GM12891 (cell line): ENCODE measurements at places on chromosomes 2 and 18.

DNA sequence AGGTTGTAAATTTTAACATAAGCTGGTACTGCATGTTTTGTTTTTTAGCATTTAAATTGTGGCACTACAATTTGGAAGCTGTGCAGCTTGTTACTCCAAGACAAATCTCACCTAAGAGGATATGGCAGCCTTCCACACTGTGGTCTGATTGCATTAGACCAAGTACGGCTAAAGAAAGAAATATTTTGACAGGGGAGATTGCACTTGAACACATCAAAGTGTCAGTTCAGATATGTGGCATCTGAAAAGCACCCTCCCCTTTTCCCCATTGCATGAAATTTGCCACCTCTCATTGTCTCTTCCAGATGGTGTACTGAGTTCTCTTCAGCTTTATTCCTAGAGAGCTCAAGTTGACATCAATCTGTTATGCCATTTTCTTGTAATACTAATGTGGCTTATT, 295.9 kb downstream of the ERBB4 start:
- DNase-seq: no peak

- DNase-seq: no peak
Observed at GRCh38 chr2:239621611-239622010, 220.8 kb upstream of the HDAC4 start.

- DNase-seq: no peak
Observed at GRCh38 chr2:205280596-205281236, 401.6 kb upstream of the NRP2 start.

- DNase-seq: no peak
Observed at GRCh38 chr2:12506846-12507245, 209.9 kb upstream of the TRIB2 start.

DNA sequence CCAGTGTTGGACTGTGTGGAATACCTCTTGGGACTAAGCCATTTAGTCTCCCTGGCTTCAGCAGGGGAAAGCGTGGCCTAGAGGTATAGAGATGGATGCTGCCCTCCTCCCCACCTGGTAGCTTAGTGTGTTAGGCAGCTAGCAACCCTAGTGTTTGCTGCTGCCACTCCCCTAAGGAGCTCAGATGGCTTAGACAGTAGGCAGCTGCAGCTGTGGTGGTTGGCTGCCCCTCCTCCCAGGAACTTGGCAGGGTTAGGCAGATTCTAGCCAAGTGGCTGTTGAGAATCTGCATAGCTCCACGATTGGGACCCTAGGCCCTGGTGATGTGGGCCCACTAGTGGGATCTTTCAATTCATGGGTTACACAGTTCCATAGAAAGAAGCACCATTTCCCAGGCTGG, 550.4 kb upstream of the CHAC2 start:
- no peak for DNase-seq

GRCh38 chr2:11099122-11100065, 55.9 kb upstream of the SLC66A3 start:
- DNase-seq: no peak

GRCh38 chr2:46913471-46914381, 1.9 kb downstream of the MCFD2 start:
- no peak for DNase-seq

DNA sequence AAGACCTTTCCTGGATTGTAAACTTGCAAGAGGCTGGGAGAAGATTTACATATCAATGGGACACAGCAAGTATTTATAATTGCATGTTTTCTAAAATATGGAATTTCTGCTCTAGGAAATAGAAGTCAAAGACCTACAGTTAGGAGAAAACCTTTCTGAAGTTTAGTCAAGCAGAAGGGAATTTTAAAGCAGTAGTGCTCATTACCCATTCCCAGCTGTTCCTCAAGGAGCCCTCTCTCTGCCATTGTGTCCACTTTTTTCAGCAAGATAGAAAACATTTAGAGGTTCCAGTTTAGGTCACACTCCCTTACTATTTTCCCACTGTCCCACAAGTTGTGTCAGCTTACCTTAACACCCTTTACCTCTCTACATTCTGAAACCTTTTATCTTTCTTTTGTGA, 584.0 kb upstream of the CHAC2 start:
- no peak for DNase-seq

DNA sequence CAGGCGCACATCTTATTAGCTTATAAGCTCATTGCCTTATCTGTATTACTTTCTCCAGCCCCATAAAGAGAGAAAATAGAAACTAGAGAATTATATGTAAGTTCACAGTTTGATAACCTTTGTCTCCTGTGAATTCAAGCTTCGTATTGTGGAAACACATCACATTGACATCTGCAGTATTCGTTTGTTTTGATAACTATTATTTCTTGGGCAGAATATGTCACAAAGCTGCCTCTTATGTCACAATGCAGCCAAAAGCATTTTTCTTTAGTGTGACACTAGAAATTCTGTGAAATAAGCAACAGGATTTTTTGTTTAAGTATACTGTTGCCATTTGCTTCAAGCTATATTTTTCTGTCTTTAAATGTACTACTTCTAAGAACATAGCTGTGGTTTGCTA, 221.5 kb downstream of the DOK6 start:
- no peak for DNase-seq

DNA sequence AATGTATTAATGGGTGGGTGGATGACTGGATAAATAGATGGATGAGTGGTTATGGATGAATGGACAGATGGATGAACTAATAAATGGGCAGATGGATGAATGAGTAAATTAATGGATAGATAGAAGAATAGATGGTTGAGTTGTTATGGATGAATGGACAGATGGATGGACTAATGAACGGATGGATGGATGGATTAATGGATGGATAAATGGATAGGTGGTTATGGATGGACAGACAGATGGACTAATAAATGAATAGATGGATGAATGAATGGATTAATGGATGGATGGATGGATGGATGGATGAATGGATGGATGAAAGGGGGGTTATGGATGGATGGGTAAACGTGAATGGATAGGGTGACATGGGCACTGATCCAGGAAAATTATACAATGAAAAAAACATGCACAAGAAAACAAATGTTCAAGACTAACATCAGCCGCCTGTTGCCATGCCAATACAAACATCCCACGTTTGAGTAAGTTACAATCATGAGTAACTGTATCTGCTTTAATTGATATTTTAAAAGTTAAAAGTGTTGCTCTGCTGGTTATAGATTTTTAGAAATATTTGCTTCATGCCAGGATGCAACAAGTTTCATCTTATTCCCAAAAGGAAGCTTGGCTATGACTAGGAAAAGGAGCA, 20.8 kb downstream of the PXDN start:
- no peak for DNase-seq

GRCh38 chr2:127083819-127084503, 23.0 kb downstream of the BIN1 start:
- no peak for DNase-seq

GRCh38 chr2:200406379-200406778, 99.9 kb downstream of the SPATS2L start:
- no peak for DNase-seq

DNA sequence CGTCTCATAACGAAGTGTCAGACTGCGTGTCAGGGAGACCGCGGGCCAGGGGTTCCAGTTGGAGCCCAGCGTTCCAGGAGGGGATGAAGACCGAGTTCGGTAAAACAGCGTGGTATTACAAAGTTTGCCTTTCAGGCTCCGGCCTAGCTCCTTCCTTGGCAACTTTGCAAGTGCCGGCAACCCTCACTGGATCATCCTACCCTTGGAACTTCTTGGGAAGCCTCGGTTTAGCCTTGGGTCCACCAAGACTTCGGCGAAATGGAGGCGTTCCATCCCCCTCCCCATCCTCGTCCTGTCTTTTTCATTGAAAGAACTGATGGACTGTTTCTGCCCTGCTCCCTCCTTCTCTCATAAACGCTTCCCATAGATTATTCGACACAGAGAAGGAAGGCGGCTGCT, 10.4 kb upstream of the SKOR2 start:
- no peak for DNase-seq
